Esophagus squamous epithelium (tissue), 5 donors: ENCODE measurements at places on chromosomes 1 and 21.
A peak's percentile ranks its signal among the peaks of the same experiment; 100 is the strongest.

GRCh38 chr1:192477630-192478029 lies 97.9 kb upstream of the RGS1 start:
- no peak for DNase-seq

- DNase-seq = no peak
These were observed 7.1 kb upstream of the DIPK1A start for GRCh38 chr1:92968138-92969032.

GRCh38 chr21:33587792-33588484 lies 546 bp downstream of the DONSON start:
- DNase-seq = no peak

DNA sequence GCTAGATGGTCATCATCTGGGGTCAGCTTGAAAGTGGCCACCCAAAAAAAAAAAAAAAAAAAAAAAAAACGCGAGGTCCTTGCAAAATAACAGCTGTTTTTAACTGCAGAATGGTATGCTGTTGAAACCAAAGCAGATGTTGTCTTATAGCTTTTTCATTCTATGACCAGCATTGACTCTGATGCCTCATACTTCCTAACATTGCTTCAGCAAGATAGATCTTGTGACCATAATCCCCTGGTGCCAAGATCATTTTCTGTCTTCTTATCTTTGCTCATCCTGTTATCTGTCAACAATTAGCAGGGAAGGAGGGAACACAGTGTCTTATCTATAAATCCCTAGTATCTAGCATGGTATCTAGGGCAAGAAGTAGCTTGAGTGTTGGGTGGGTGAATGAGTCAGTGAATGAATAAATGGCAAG lies 181.5 kb downstream of the PLPP3 start:
- DNase-seq = no peak

GRCh38 chr1:151615711-151616504 lies 4.1 kb downstream of the SNX27 start:
- DNase-seq = no peak

GRCh38 chr1:29105822-29106221 lies 17.9 kb downstream of the TMEM200B start:
- DNase-seq = no peak

DNA sequence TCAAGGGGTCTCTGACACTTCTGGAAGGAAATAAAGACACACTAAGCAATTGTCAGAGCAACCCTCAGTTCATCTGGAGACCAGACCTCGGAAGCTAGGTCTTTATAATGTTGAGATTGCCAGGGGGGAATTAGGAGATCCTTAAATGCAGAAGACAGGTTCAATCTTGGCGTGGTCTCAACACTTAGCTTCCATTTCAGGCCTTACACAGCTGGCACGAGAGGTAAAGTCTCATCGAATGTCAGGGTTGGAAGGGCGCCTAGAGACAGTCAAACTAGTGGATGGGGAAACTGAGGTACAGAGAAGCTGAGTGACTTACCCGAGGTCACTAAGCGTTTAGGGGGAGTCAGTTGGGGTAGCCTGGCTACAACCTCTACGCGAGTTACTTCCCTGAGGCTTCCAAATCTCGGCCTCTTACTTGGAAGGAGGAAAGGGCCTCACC lies 562 bp upstream of the EPB41 start:
- DNase-seq = no peak

GRCh38 chr1:171984262-171984661 lies 143.0 kb downstream of the DNM3 start:
- no peak for DNase-seq

DNA sequence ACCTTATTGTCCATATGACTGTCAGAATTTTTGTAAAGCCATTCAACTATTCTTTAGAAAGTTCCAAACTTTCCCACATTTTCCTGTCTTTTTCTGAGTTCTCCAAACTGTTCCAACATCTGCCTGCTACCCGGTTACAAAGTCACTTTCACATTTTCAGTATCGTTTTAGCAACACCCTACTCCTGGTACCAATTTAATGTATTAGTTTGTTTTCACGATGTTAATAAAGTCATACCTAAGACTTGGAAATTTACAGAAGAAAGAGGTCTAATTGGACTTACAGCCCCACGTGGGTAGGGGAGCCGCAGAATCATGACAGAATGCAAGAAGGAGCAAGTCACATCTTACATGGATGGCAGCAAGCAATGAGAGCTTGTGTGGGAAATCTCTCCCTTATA lies 867.8 kb downstream of the AMY1C start:
- DNase-seq = no peak

- no peak for DNase-seq
These were observed 784.4 kb upstream of the ADGRL4 start for GRCh38 chr1:79790950-79791349.

DNA sequence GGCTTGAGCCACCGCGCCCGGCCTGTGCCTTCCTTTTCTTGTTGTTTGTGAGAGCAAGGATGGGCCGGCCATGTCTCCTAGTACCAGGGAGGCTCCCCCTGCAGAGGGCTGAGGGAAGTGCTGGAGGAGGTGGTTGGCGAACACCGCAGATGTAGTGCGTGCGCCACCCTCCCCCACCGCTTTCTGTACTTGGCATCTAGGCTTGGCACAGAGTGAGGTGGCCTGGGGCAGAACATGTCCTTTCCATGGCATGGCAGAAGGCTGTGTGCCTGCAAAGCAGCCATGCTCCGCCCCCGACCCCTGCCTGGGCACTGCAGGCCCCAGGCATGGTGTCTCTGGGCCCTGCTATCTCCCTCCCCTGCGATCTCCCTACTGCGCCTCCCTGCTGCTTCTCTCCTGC lies 30.7 kb downstream of the ALPL start:
- no peak for DNase-seq

DNA sequence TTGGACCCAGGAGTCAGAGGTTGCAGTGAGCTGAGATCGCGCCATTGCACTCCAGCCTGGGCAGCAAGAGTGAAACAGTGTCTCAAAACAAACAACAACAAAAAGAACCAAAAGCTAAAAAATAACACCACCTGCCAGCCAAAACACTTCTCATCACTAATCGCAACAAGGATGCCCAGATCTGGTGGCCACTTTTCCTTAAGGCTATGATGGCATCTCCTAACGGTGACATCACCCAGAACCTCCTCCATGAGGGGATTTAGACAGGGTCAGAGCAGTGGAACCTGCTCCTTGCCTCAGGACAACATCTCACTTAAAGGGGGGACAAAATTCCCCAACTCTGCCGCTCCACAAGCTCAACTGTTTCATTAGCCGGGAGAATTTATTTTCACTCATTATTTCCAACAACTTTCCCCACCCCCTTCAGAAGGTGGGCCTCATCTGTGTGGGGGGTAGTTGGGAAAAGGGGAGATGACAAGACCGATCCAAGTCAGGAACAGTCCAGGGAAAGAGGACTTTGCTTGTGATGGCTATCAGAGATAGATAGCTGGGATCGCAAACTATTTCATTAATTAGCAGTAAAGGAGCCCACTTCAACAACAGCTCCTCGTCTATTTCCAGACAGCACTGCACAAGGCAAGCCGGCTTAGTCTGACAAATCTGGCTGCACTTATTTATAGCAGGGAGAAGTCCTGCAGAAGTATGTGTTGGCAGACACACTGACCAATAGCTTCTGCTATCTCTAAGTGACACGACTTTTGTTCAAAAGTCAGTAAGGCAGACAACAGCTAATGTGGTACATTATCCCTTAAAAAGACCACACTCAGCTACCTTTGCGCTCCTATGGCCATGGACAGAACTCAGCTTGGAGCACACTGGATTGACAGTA lies 2.6 kb downstream of the PABPC4 start:
- DNase-seq = no peak

DNA sequence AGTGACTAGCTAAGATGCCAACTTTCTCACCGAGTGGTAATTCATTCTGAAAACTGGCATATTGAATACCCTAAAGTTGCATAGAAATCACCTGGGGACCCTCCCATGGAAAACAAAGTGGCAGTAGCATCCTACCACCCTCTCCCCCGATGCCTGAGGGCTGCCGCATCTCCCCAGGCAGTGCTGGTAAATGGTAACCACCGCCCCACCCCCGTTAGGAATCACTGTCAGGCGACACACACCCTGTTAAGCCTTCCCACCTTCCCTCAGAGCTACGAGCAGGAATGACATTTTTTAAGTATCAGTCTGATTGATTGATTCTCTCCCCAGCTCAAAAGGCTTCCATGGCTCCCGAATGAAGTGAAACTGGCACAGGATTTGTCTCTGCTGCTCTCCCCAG lies 28.3 kb downstream of the TMPRSS2 start:
- no peak for DNase-seq

DNA sequence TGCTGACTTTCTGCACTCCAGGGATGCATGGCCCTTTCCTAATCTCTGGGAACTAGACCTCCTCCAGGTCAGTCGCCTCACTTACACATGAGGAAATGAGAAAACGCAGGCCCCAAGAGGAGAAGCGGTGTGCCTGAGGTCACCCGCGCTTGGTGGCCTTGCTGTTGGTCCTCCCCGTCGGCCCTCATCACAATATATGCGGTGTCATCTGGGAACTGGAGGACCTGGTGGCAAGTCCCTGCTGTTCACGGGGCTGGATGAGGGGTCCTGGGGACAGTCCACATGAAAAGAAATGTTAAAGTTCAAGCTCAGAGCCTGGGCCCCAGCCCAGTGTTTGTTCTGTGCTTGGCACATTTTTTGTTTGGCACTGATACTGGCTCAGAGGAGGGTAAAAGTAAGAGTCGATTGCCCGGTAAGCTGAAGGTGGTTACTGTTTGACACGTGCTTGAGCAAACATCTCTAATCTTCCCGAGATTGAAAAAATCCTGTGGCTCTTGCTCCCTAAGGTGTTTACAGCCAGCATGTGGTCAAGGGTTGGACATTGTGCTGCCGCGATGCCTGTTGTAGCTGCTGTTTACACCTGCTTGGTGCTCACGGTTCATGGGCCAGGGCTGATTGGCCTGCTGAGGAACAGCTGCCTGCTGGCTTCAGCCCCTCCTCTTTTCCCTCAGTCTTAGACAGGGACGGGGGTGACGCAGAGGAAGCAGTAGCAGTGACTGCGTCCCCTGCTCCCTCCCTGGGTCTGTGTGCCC lies 5.2 kb downstream of the COQ8A start:
- DNase-seq = no peak

- peak; percentile 23 for DNase-seq
These were observed 200.7 kb upstream of the RAB4A start for GRCh38 chr1:229070168-229070567.

GRCh38 chr1:11855430-11855829 lies 3.3 kb downstream of the NPPB start:
- no peak for DNase-seq

DNA sequence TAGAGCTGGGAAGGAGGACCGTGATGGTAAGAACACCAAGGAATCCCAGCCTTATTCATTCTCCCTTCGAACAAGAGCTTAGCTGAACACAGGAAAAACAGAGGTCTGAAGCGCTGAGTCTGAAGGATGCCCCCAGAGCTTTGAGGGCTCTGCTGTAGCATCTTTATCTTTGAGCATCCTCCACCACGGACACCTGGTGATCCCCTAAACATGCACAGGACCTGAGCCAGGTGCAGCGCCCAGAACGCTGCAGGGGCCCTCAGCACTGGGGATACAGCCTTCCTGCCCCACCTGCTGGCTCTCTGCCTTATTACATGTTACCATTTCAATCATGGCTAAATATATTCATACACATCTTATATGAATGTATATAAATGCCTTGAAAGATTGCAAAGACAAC lies 7.7 kb upstream of the GPATCH4 start:
- no peak for DNase-seq

- no peak for DNase-seq
These were observed 14.5 kb downstream of the PIK3R3 start for GRCh38 chr1:46117810-46118494.

- DNase-seq = no peak
These were observed 66.5 kb upstream of the LRRN2 start for GRCh38 chr1:204751883-204752687.

- DNase-seq = no peak
These were observed 914 bp downstream of the ZNF326 start for GRCh38 chr1:89995598-89996449.

DNA sequence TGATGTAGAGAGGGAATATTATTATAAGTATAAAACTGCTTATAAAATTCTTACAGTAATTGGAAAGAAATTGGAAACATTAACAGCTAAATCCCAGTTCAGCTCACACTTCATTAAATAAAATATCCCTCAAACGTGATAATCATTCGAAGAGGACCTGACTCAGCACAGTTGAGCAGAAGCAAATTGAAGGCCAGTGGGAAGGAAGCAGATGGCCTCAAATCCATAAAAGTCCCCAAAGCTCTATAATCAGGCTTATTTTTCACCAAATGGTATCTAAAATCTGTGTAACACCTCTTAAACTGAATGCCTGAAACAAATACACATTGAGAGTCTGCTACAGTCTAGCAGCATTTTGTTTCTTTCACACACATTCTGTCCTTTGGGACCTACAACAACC lies 106.8 kb downstream of the TENT5C start:
- DNase-seq = no peak

DNA sequence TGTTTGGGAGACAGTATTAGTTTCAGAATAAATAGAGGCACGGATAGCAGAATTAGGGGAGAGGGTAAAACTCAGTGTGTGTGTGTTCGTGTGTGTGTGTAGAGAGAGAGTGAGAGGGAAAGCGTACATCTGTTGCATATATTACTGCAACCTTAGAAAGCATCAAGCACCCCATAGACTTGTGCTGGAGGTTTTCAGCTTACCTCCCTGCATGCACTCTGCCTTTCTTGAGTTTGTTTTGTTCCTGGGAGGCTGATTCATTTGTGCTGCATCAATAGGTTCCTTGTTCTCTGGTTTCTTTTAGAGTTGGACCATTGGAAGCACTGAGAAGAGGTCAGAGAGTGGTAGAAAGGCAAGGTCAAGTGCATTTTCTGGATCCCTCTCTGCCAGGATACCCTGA lies 104.4 kb upstream of the KCNK1 start:
- DNase-seq = no peak

- DNase-seq = no peak
These were observed 89.0 kb upstream of the HMCN1 start for GRCh38 chr1:185645162-185645640.

DNA sequence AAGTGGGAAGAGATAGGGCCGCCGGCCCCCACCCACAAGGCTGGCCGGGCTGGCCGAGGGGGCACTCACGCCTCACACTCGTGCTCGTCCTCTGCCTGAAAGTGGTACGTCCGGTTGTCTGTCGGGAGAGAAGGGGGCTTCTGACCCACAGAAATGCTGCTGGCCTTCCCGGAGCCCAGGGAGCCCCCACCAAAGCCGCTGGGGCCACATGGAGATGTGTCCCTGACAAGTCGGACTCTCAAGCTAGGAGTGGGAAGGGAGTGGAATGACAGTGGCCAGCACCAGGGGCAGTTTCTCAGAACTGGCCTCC lies 12.8 kb upstream of the TCEA3 start:
- no peak for DNase-seq

- no peak for DNase-seq
These were observed 5.3 kb downstream of the ARF1 start for GRCh38 chr1:228087771-228088251.
